ENCODE measurements at places on chromosomes 16 and 17.
A peak's percentile ranks its signal among the peaks of the same experiment; 100 is the strongest.

GRCh38 chr16:88773812-88774291 is 11.2 kb downstream of the PIEZO1 start:
- no peak for DNase-seq

DNA sequence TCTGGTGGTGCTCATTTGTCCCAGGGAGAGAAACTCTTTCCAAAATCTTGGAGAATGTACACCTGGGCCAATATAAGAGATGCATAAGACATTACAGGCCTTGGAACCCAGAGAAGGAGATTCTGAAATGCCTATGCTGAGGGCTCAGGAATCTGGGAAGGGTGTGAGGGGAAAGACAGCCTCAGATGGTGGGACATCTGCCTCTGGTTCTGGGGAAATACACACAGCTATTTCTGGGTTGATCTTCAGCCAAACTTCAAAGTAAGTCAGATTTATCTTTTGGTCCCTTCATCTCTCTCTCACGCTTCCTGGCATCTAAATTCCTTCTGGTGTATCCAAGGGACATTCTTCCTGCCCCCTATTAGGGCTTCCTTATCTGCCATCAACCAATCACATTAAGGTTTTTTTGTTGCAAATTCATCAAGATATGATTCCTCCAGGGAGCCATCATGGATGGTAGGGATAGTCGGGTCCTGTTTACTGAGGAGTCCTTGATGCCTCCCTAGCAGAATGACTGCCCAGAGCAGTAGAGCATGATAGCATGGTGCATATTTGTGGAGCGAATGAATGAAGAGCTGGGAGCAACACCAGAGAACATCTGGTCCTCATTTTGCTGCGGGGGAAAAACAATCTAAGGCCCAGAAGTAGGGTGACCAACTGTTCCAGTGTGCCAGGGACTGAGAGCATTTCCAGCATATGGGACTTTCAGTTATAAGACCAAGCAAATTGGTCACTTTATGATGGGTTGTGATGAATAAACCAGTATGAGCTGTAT is 35.7 kb upstream of the DYNLL2 start:
- peak; percentile 21 for DNase-seq

GRCh38 chr17:64615028-64615677 is 47.0 kb downstream of the SMURF2 start:
- peak; percentile 50 for DNase-seq

GRCh38 chr16:87536795-87537142 is 43.9 kb upstream of the ZCCHC14 start:
- DNase-seq, result no peak

GRCh38 chr17:27996202-27997043 is 46.1 kb upstream of the NLK start:
- no peak for DNase-seq

DNA sequence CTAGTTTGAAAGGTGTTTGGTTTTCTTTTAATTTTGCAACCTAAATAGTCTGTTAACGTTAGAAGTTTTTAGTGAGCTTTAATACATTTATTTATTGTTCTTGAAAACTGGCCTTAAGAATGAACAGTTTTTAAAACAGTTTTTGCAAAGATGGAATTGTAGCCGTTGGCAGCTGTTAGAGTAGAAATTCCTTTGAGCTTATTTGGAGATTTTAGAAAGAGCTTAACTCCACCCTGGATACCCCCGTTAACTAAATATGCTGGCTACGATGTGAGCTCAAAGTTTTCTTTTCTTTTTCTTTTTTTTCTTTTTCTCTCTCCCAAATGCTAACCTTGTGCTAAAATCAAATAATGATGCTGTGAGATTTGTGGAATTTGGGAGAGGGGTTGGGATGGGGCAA is 75.2 kb downstream of the COX10 start:
- no peak for DNase-seq

GRCh38 chr16:27730661-27731210 is 180.8 kb downstream of the KATNIP start:
- DNase-seq, result no peak

DNA sequence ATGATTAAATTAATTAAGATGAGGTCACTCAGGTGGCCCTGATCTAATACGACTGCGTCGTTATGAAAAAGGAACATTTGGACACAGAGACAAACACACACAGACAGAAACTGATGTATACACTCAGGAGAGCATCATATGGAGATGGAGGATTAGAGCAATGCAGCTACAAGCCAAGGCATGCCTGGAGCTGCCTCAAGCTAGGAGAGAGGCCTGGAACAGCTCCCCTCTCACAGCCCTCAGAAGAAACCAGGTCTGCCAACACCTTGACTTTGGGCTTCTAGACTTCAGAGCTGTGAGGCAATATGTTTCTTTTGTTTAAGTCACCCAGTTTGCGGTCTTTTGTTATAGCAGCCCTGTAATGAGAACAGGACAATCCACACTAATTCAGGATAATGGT is 318.9 kb downstream of the HS3ST3B1 start:
- DNase-seq, result no peak

DNA sequence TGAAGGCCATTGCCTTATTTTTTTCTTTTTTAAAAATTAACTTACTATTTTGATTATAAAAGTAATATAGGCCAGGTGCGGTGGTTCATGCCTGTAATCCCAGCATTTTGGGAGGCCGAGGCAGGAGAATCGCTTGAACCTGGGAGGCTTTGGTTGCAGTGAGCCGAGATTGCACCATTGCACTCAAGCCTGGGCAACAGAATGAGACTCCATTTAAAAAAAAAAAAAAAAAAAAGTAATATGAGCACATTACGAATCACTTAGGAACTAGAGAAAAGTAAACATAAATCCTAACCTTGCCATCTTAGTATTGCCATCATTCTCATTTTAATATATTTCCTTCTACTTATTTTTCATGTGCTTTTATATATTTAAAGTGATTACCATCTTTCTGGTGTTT is 12.9 kb upstream of the TACO1 start:
- DNase-seq, result no peak

DNA sequence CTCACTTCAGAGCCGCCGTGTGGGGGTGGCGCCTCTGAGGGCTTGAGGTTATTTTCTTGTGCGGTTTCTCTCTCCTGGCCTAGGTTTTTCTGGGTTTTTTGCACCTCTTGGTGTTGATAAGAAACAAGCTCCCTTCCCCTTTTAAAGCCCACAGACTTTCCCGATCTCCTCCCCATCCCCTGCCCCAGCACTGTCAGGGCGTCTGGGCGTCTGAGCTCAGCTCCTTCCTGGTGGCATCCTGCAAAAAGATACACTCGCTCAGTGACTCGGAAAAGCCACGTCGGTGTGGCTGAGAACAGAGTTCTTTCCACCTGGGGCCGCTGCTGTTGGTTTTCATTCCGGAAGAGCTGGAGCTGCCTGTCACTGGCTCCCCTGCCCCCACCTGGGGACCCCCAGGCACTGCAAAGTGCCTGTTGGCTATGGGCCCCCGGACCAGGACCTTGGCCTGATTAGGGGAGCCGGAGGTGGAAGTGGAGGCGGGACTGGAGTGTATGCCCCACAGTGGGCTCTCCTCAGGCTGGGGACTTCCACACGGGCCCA is 14.5 kb downstream of the BAIAP2 start:
- no peak for DNase-seq

DNA sequence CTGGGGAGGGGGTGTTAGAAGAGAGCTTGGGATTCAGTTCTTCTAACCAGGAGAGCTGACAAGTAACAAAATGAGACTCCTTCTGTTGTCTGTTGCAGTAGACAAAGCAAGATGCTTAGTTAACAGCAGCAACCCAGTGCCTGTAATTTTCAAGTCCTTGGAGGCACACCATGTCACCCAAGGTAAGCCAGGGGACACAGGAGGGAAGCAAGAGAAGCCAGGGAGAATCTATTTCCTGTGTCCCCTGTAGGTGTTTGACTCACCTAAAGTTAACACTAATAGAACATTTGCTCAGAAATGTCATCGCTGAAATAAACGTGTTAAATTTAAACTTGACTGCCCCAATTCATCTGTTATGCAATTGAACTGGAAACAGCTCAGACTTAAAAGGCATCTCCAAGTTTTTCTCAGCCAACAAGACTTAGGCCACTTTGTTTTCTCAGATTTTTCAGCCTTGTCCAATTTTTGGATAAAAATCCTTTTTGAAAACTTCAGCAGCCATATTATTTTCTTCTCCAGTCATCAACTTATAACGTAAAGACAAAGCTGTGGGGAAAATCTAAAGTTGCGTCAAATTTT is 257.6 kb downstream of the CDH13 start:
- DNase-seq, result no peak

DNA sequence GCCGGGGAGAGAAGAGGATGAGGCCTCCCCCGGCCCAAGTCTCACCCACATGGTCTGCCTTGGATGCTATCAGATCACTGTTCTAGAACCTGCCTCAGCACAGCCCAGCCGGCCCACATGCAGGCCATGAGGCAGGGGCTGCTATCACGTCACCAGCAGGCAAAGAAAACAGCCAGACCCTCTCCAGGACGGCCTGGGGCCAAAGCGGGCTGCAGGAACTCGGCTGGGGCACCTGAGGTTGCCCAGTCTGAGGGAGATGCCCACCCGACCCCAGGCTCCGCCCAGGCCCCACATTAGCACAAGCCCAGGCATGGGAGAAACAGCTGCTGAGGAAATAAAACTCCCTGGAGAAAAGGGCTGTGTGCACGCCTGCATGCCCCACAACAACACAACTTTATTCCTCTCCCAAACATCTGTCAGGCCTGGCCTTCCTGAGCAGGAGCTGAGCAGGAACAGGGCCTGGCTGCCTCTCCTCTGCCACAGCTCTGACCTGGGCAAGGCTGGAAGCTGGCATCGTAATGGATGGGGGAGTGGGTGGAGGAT is 6.7 kb upstream of the SMIM5 start:
- no peak for DNase-seq

GRCh38 chr16:12317121-12317810 is 340.7 kb downstream of the SNX29 start:
- no peak for DNase-seq

DNA sequence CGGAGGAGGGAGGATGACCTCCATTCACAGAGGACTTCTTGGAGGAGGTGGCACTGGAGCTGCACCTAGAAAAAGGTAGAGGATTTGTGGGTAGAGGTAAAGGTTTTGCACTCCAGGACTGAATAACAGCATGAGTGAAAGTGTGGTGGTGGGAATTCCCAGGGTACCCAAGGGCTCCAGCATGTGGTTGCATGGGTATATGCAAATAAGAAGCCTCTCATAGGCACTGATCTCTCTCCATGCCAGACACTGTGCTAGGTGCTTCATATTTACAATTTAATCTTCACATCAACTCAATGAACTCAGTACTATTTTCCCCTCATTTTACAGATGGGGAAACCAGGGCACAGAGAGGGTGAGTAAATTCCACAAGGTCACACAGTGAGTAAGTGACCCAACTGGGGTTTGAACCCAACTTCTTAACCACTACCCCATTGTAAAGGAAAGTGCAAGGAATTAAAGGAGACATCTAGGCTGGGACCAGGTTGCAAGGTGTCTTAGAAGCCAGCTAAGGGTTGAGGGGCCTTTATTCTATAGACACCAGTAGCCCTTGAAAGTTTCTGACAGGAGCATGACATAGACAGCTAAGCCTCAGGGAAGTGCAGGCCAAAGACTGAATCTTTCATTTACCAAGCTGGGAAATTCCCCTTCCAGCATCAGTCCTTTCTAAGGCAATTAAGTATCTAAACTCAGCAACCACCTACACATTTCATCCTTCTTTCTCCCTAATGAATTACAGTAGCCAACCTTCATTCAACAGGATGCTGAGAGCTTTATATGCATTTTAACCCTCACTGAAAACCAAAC is 21.3 kb downstream of the SCNN1B start:
- DNase-seq, result no peak

DNA sequence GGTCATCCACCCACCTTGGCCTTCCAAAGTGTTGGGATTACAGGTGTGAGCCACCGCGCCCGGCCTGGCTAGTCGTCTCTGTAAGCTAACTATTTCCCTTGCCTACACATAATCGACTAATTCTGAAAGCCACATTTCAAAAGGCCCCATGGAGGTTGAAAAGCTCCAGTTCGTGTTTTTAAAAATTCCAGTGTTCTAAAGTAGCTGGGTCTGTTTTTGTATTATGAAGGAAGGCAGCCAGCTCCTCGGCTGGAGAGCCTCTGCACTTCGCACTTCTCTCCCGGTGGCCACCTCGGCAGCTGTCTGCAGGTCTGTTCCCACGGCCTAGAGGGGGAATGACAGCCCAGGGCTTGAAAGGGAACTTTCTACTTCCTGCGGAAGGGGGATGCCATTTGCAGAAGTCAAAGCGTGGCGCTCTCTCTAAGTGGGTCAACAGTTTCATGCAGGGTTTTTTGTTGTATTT is 16.9 kb downstream of the HASPIN start:
- DNase-seq, result no peak

- no peak for DNase-seq
Measured at GRCh38 chr17:66975614-66976378, 11.3 kb downstream of the CACNG4 start.

DNA sequence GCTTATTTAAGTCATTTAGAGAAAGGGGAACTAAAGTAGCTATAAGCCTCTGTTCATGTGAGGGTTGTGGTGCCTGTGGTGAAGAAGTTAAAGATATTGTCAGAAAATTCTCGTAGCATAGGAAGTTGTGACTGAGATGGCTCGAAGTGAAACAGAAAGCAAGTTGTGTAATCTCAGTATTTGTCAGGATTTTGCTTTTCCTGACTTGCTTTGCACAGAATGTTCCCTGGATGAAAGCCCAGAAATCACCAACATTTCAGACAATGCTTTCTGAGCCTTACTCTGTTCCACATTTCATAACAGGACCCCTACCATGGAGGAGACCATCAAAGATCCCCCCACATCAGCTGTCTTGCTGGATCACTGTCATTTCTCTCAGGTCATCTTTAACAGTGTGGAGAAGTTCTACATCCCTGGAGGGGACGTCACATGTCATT is 10.6 kb downstream of the CALCOCO2 start:
- DNase-seq, result peak; percentile 51

- no peak for DNase-seq
Measured at GRCh38 chr16:3879258-3879886, 1.1 kb downstream of the CREBBP start.

DNA sequence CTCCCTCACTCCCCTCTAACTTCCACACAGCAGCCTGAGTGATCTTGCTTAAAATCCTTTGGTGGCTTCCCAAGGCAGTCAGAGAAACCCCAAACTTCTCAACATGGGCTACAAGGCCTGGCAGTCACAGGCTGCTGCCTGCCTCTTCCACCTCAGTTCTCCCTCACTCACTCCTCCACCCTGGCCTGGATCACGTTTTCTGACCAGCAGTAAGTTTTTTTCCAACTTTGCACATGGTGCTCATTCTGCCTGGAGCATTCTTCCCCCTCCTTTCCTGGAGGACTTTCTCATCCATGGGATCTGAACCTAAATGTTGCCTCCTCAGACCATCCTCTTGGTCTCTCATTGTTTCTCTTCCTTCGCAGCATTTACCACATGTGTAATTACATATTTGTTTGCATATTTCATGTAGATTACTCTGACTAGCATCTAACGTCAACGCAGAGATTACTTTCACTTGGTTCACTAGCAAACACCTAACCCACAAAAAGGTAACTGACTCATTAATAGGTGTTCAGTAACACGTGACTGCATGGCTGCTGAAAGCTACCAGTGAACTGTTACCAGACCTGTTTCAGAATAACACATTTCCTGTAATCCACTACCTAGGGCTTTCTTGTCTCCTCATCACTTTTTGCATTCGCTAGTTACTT is 17.1 kb downstream of the GNA13 start:
- no peak for DNase-seq

GRCh38 chr16:86844695-86845094 is 266.3 kb downstream of the FOXL1 start:
- DNase-seq, result no peak

- no peak for DNase-seq
Measured at GRCh38 chr16:22161999-22162655, at the start of gene SDR42E2. Gene SDR42E2 (plus strand): TSS chr16:22162506. CDS start chr16:22165583, 3,077 bp downstream.

GRCh38 chr17:61048376-61049106 is 351.1 kb upstream of the TBX2 start:
- no peak for DNase-seq

- DNase-seq, result no peak
Measured at GRCh38 chr17:5254903-5255521, 20.4 kb upstream of the SCIMP start.

GRCh38 chr17:60602871-60603270 is 2.9 kb downstream of the PPM1D start:
- no peak for DNase-seq

All from GM04503 (cell line).